ENCODE measurements at places on chromosomes 3 and 15.
A peak's percentile ranks its signal among the peaks of the same experiment; 100 is the strongest.

GRCh38 chr3:198028718-198029117 lies 68.7 kb downstream of the LMLN start:
- DNase-seq: no peak

DNA sequence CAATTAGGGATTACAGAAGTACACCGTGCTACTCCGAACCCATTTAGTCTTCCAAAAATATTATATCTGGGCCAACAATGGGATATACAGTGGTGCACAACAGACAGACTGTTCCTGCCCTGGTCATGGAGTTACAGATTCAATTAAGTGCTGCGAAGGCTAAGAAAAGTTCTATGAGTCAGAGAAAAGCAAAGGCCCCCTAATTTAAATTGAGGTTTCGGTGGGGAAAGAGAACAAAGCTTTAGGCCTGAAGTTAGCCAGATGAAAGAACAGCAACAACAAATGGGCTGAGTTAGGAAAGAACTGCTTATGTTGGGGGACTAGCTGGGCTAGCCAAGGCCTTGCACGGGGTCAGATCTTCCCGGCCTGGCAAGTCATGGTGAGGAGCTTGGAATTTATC lies 131.8 kb downstream of the MDFIC2 start:
- DNase-seq: no peak

DNA sequence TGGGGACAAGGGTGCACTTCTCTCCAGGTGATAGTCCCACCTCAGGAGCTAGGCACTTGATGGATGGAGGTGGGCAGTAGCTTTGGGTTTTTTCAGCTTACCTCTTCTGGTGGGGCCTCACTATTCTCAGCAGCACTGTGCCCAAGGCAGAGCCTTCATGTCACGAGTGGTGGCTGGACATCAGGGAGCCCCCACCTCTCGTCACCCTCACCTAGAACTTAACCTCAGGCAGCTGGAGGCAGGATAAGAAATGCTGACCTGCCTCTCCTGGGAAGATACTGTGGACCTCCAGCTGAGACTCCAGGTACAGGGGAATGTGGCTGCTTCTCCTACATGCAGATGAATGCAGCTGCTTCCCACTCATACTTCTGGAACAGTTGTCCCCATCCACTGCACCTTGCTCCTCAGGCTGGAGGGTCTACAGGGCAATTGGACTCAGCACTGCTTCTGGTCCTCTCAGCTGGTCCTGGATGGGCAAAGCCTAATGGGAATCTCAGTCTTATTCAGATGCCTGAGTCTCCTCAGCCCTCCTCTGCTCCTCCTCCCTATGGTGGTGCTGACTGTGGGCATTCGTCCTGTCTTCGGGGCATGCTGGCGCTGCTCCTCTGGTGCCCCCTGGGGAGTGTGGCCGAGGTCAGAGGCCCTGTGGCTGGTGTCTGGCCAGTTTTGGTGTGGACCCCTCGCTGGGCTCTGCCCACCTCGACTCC lies 129.9 kb downstream of the KLF13 start:
- peak; percentile 21 for DNase-seq

GRCh38 chr15:39300451-39301153 lies 280.3 kb upstream of the THBS1 start:
- DNase-seq: no peak

- no peak for DNase-seq
These were observed 162.7 kb upstream of the LYSMD4 start for GRCh38 chr15:99895956-99896311.

DNA sequence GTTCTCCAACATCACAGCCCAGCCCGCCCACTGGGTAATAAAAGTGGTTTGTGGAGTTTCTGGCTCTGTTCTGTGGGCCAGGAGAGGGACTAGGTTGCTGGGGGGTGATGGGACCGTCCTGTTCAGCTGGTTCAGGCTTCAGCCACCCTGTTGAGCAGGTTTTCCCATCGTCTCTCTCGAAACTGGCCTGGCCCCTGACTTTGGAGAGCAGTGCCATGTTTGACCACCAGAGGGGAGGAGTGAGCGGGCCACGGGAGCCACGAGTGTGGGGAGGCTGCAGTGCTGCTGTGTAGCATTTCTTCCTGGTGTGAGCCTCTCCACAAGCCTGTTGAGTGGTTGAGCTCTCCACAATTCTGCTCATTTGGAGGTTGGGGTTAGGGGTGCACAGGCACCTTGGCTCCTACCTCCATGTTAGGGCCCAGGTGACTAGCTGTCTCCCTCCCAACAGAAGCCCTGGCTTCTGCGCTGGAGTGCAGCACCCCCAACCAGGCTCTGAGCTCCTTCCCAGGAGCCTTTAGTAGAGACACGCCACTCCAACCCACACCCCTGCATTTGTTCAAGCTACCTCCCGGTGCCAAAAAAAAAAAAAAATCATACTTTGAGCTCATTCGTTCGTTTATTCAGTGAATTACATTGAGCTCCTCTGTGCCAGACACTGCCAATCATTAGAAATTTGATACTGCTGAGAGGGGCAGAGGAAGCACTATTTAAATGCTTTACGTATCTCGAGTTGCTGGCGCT lies 13.9 kb downstream of the SPINT1 start:
- DNase-seq: peak; percentile 88

DNA sequence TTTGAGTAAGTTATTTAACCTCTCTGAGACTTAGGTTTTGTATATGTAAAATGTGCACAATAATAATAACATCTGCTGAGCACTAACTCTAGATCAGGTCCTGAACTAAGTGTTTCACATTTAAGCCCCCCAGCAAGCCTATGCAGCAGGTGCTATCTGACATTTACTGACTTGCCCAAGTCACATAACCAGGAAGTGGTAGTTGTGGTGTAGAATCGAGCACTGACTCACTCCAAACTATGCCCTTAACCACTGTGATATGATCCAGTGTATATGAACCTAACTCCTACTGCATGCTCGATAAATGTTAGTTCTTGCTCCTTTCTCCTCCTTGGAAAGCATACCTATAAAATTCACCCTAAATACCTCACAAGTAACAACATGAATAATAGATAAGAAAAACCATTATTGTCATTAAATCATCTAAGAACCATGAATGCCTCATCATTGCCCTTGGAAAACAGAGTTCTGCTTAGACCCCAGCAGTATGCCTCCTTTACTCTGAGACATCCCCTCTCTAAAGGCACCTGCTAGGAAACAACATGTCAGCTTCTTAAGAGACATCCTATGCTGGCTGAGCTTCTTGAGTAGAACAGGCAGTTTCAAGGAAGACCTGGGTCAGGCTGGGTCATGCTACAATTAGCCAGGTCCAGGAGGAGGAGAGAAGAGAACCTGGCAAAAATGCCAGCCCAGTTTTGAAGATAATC lies 3.0 kb upstream of the SHC4 start:
- DNase-seq: no peak

GRCh38 chr3:8529738-8530525 lies 28.3 kb downstream of the LMCD1 start:
- DNase-seq: no peak

- no peak for DNase-seq
These were observed 26.5 kb downstream of the TM4SF18 start for GRCh38 chr3:149306751-149307434.

GRCh38 chr3:123380261-123380660 lies 68.6 kb downstream of the ADCY5 start:
- DNase-seq: no peak

GRCh38 chr3:50230794-50231125 lies 5.2 kb upstream of the GNAI2 start:
- no peak for DNase-seq

GRCh38 chr15:86916671-86917360 lies 837.1 kb downstream of the AGBL1 start:
- DNase-seq: no peak

GRCh38 chr3:17133632-17134545 lies 249.1 kb downstream of the PLCL2 start:
- no peak for DNase-seq

DNA sequence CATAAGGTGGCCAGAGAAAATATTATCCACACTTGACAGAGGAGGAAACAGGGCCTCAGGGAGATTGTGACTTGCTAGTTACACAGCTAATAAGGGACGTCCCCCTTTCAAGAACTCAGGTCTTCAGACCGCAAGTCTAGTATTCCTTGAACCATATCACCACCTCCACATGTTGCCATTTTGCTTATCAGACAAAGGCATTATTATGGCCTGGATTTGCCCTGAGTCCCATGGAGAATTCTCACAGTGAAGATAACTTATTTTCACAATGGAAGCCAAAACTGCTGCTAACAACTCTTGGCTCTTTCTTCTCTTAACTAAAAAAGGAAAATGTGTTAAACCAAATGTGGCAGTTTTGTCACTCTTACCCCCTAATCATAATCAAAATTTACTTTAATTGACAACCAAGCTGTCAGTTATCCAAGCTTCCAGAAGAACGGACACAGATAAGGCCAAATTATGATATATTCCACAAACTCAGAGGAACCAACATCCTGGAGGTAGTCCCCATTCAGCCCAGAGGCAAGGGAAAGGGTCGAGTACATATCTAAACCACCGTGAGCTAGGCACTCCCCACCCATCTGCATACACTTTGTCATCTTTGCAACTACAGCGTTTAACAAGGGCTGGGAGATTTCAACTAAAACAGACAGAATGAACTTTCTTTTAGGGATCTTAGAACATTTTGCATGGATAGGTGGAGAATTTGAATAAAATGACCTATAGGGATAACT lies 63.6 kb upstream of the THBS1 start:
- no peak for DNase-seq

GRCh38 chr3:68988740-68989139 lies 24.7 kb downstream of the EOGT start:
- no peak for DNase-seq

GRCh38 chr15:100279849-100280248 lies 61.9 kb downstream of the ADAMTS17 start:
- no peak for DNase-seq

DNA sequence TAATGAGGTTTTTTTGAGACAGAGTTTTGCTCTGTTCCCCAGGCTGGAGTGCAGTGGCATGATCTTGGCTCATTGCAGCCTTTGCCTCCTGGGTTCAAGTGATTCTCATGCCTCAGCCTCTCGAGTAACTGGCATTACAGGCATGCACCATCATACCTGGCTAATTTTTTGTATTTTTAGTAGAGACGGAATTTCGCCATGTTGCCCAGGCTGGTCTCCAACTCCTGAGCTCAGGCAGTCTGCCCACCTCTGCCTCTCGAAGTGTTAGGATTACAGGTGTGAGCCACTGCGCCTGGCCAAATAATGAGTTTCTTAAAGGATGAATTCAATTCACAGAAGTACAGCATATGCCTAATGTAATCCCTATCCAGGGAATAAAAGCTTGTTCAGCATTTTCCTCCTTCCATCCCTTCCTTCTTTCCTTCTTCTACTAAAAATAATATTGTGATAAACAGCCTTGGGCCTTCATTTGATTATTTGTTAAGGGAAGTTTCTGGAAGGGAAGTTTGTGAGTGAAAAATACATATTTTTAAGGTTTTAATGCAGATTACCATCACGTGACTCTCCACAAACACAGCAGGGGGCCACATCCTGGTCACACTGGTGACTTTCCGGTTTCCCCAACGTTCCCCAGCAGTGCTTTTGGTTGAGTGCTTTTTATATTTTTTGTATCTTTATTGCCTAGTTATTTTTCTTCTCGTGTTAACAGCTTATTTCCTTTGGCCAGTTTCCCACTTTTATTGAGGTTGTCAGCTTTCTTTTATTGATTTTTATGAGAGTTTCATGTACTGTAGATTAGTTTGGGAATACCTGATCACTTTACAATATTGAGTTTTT lies 116.8 kb downstream of the USP13 start:
- no peak for DNase-seq

- DNase-seq: no peak
These were observed 35.4 kb downstream of the OSBPL10 start for GRCh38 chr3:31945738-31946052.

- no peak for DNase-seq
These were observed 700 bp upstream of the EDEM1 start for GRCh38 chr3:5186858-5187155.

GRCh38 chr3:171198781-171199472 lies 172.4 kb upstream of the SLC2A2 start:
- no peak for DNase-seq

GRCh38 chr3:196149831-196150301 lies 61.3 kb downstream of the ZDHHC19 start:
- DNase-seq: no peak

DNA sequence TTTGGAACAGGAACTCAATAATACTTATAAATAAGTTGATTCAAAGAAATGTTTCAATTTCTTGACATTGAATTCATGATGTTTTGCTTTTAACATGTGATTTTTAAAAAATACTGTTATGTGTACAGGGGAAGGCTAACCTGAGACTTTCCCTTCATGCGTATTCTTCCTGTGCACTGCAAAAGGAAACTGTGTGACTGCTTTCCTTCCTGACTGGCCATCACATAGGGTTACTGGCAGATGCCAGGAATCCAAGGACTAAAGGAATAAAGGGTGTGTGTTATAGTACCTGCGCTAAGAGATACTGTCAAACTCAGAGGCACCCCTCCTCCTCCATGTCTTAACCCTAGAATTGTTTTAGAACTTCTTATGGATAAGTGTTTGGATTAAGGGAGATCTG lies 236.0 kb downstream of the UBE2E2 start:
- DNase-seq: no peak

GRCh38 chr3:20353286-20353685 lies 167.3 kb upstream of the SGO1 start:
- DNase-seq: no peak

- DNase-seq: no peak
These were observed 43.6 kb upstream of the ATP2B2 start for GRCh38 chr3:10548992-10549391.

DNA sequence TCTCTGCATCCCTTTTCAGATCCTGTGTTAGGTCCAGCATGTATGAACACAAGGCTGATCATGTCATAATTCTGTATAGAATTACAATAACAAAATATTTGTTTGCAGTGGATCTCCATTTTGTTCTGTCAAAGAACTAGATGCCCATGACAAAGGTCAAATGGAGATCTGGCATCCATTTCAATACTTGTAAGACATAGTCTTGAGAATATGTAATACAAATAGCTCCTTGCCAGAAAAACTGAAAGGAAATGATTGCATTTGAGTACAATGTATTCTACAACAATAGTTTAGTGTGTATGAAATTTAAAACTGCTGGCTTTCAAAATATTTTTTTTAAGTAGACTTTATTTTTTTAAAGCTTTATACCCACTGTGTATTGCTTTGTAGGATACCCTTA lies 101.1 kb downstream of the CMSS1 start:
- no peak for DNase-seq

GRCh38 chr3:149373235-149374125 lies 4.0 kb downstream of the TM4SF1 start:
- DNase-seq: no peak

GRCh38 chr3:192022412-192022811 lies 561.4 kb downstream of the PYDC2 start:
- DNase-seq: no peak
